ENCODE measurements at places on chromosomes 11 and 22.

GRCh38 chr11:72814286-72815109 is at the start of gene ATG16L2:
Gene ATG16L2, plus strand, starts transcription at chr11:72814411. Its CDS starts 35 bp downstream, at chr11:72814446.
- peak; percentile 96 for DNase-seq

DNA sequence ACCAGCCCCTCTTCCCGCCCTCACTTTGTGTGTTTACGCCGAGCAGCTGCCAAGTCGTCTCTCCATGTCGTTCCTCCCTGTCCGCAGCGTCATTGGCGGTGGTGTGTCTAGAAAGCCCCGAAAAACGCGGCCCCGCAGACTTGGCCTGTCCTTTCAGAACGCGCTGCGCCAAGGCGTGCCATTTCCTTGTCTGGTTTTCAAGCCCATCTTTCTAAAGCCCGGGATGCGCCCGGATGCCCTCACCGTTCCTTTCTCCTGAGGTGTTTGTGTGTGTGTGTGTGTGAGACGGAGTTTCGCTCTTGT is 557 bp downstream of the MOV10L1 start:
- DNase-seq = no peak

DNA sequence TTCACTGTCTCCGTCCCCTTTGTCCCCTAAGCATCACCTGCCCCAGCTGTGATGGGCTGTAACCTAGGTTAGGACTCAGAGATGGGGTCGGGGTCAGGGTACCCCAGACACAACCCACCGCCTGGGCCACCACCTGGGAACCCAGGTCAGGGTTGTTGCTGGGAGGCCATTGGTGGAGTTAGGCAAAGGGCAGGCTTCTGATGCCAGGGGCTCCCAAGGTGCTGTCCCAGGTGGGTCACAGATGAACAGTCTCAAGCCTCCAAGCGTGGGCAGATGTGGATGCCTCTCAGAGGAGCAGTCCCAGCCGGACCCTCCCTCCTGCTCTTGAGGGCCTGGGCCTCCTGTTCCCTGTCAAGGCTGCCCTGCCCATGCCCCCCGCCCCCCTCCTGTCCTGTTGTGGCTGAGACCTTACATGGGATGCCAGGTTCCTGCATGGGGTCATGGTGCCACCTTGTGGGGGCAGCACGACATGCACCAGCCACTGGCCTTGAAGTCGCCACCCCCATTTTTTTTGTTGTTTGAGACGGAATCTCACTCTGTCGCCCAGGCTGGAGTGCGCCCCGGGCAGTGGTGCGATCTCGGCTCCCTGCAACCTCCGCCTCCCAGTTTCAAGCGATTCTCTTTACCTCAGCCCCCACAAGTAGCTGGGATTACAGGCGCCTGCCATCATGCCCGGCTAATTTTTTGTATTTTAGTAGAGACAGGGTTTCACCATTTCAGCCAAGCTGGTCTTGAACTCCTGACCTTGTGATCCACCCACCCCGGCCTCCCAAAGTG is 12.1 kb downstream of the GATD1 start:
- DNase-seq = peak; percentile 72

DNA sequence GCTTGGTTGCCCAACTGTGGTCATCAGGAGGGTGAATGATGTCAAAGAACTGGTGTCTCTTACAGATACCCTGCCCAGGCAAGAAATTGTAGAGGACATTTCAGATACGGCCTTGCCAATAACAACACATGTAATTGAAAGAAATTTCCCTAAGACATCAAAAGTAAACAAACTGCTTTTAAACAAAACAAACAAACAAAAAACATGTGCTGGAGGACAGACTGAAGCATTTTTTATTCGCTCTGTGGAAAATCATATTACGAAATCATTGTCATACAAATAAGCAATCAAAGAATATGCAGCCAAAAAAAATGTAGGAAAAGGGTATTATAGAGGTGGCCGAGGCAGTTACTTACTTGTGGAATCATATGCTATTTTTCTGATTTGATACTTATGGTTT is 52.1 kb upstream of the MYEOV start:
- no peak for DNase-seq

DNA sequence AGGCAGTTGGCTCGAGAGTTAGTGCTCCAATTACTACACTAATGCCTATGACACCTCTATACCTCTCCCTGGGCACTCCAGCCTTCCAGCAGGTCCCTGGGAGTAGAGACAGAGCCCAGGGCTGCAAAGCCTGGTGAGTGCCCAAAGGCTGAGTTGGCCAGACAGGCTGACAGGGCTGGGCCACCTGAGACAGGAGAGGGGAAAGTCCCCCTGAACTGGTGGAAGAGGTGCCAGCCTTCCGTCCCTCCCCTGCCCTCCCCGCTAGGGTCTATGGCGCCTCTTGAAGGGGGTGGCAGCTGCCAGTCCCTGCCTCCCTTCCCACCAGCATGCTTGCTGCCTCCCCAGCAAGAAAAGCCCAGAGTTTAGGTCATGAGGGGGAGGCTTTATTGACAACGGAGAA is 3.0 kb downstream of the KCNJ11 start:
- DNase-seq = no peak

DNA sequence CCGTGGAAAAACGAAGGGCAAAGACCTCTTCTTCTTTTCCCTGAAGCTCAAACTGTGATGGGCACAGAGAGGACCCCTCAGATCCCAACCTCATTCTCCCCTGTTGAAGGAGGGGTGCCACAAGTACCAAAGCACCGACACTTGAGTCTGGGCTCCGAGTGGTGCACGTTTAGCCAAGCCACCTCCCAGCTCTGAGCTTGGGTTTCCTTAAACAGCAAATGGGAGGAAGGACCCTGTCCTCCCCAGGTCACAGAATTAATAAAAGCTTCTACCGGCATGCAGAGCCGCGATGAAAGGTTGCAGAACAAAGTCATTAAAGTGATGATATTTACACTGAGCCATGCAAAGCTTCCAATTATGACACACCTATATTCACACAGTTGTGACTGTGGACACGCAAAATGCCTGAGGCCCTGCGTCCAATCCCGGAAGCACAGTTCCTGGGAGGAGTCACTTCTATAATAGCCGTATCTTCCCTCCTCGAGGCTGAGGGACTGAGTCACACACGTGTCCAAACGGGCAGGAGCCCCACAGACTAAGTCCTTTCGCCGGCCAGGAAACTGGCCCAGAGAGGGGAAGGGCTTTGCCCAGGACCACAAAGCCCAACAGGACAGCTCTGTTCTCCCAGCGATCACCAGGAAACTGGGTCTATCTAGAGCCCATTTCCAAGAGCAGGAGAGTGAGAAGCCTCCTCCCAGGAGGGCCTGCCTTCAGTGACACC is 922 bp upstream of the CSNK1E start:
- DNase-seq = peak; percentile 34

DNA sequence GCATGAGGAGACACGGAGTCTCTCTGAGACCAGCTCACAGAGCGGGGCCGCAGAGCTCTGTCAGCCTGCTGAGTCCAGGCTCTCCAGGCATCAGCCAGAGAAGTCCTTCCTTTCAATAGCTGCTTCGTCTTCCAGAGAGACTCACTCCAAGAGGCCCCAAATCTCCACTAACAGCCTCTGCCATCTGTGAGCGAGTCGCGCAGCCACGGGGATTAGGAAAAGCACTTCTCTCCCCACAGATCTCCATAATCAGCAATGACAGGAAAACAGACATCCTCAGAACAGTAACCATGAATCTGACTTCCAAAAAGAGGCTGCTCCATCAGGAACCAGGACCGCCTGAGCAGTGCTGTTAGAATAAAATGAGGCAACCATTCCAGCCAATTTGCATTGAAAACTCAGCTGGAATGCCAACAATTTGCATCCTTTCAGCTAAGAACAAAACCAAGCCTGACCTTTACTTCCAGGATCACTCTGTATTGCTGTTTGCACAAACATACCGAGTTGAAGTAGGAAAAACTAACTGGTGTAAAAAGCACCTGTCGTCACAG is 65.4 kb downstream of the SMCO4 start:
- DNase-seq = peak; percentile 85

DNA sequence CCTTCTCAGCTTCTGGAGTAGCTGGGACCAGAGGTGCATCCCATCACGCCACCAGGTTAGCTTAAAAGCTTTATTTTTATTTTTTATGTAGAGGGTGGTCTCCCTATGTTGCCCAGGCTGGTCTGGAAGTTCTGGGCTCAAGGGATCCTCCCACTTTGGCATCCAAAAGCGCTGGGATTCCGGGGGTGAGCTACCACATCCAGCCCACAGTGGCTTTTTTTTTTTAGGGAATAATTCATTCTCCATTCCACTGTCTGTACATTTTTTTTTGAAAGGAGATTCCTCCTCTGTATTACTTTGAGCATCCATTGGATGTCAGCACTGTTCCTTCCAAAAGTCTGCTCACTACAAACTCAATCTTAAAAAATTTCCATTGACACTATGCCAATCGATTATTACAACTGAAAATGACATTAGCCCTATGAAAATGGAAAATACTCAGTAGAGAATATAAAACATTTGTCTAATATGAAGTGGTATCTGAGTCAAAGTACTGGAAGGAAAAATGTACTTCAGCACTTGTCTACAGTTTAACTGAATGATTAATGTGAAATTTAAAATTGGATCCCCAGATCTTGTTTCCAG is 1.3 kb upstream of the LPXN start:
- no peak for DNase-seq

- no peak for DNase-seq
Observed at GRCh38 chr11:94721565-94722292, 46.4 kb upstream of the AMOTL1 start.

DNA sequence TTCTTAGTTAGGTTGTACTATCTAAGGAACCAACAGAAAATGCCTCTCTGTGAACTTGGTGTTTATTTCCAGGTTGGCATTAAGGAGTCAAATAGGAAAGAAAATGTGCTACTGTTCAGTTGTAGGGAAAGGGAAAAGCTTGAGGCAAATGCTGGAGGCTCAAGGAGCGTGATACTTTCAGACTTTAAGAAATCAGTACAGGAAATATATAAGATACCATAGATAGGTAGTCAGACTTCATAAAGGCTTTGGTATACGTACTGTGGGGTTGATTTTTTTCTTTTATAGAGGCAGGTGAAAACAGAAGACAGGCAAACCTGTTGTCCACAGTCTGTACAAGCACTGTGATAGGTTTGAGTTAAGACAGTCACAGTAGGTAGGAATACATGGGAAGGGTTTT is 30.8 kb downstream of the EP300 start:
- DNase-seq = no peak

DNA sequence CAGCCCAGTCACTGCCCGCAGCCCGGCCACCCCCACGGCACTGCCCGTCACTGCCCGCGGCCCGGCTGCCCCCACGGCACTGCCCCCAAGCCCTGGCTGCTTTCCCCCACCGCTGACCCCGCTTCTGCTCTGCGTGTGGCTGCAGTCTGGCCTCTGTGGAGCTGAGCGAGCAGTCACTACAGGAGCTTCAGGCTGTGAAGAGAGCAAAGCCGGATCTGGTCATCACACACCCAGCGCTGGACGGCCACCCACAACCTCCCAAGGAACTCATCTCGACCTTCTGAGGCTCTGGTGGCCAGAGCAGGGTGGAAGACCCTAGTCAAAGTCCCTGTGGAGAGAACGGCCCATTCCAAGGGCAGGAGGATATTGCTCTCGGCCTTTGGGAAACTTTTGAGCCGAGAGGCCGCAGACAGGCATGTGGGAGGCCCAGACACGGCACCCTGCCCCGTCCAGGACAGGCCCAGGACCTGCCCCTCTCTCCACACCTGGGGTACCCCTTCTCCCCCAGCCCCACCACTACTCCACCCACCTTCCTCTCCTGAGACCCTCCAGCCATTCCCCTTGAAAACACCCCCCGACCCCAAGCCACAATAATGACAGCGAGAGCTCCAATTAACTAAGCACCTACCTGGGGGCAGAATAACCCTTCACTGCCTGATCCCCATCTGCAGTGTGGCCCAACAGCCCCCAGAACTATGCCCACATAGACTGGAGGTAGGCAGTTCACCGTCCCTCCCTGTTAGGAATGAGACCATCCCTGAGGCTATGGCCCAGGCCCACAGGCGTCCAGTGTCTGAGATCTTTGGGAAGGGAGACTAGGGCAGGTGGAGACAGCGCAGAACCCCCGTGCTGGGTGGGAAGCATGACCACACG is 3.7 kb upstream of the PGGHG start:
- DNase-seq = no peak

GRCh38 chr22:17851759-17852158 is 77.5 kb upstream of the BID start:
- no peak for DNase-seq
